GM23248 (cell line): ENCODE measurements at places on chromosomes 1 and 21. TPM values are rescaled to one million over a fixed set of nuclear protein-coding genes. Genes with fewer than 3 reads are reported as not detected.

GRCh38 chr1:231653632-231654031 is 27.0 kb downstream of the DISC1 start:
- H3K27me3 ChIP-seq: no peaks in the 10 kb centered on the region
- no peak overlapping the region for H3K27ac ChIP-seq
- no peaks in the 10 kb centered on the region for H3K4me1 ChIP-seq
- DNase-seq: peak; percentile 2

GRCh38 chr1:91450260-91450659 is 45.6 kb upstream of the HFM1 start:
- H3K4me3 ChIP-seq: no peak overlapping the region
- H3K4me1 ChIP-seq: no peaks in the 10 kb centered on the region
- H3K27me3 ChIP-seq: no peaks in the 10 kb centered on the region
- H3K27ac ChIP-seq: no peak overlapping the region

ESPN gene
- not detected in 2 replicates for total RNA-seq

GRCh38 chr1:22364764-22365163 is 86.9 kb upstream of the ZBTB40 start:
- DNase-seq: no peak
- no peak overlapping the region for H3K27ac ChIP-seq
- H3K4me3 ChIP-seq: no peak overlapping the region
- no peaks in the 10 kb centered on the region for H3K36me3 ChIP-seq

ZNF695 gene
- total RNA-seq: 0.51 and 1.2 TPM in 2 replicates
